H9 (cell line): ENCODE measurements at places on chromosomes 5 and 9. TPM values are rescaled to one million over a fixed set of nuclear protein-coding genes. Genes with fewer than 3 reads are reported as not detected.

DNA sequence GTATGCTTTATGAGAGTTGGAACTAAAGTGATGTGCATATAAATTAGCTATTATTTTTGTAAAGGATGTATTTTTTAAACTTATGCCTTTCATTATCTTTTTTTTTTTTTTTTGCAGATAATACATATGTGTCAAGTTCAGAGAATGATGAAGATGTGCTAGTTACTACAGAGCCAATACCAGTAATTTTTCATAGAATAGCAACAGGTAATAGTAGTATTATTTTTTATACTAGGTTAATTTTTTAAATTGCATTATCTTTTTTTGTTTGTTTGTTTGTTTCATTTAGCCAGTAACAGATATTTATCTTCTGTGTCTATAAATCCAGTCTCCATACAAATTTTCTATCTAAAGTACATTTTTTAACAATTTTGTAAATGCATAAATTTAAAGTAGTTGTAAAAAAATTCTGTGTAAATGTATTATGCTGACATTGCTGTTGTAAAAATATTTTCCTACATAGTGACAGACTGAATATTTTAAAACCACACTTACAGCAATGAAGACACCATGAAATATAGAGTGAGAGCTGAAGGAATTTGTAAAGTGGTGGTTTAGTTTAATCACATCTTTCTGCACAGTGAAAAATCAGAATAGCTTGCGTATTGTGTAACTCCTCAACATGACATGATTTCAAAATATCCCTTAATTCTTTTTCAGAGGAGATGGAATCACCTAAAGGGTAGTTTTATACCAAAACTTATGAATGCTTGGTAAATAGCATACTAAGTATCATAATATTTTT is 93.3 kb downstream of the PARP8 start:
- no peak for DNase-seq

- DNase-seq, result no peak
These were observed 52.3 kb downstream of the WDR36 start for GRCh38 chr5:111144352-111144930.

Gene JAKMIP2
- 5.4 and 6.4 TPM in 2 replicates for total RNA-seq

Gene ADGRD2
- total RNA-seq, result 1.2 and 1.5 TPM in 2 replicates

Gene TAF11L11
- total RNA-seq, result not detected in 2 replicates
